Brain pericyte (primary cell): ENCODE measurements at places on chromosomes 1 and 21.

- DNase-seq = no peak
Measured at GRCh38 chr1:160722726-160723125, 11.1 kb upstream of the CD48 start.

DNA sequence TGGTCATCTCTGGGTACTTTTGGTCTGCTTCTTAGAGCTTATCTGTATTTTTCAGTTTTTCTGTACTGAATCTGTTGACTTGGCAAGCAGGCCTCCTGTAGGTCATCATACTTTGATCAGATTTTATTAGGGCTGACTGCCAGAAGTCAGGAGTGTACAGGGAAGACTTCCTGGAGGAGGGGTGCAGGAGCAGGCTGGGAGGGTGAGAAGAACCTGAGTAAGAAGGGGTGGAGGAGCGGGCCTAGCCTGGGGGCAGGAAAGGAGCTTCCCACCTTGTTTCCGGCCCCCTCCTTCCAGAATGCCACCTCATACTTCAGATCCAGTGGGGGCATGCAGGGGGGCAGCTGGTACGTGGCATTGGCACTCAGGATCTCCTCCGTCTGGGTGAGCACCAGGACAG is 18.3 kb upstream of the IL22RA1 start:
- no peak for DNase-seq

DNA sequence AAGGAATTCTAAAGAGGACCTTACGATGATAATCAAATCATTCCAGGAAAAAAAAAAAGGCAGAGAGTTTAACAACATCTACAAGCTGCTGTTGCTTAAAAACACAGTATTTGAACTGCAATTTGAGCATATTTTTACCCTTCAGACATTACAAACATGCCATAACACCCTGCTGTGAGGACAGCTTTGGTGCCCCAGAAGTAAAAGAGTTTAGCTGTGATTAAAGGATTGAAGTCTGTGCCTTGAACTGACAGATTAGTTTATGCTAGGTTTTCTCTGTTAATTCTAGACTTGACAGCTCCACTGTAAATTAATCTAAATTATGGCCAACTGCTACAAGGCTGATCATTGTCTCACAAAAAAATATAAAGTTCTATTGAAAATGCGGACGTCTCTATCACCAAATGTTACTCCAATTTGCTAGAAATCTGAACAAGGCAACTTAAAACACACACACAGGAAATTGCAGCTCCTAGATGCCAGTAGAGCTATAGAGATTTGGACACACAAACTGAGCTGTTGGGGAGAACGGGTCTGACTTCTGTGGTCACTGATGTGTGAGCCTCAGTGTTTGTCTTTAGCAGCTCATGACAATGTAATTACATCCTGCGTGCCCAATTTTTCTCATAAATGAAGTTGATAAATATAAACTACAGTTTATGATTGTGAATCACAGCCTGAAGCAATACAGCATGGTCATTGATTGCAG is 217.9 kb downstream of the NTNG1 start:
- DNase-seq = no peak

- no peak for DNase-seq
Measured at GRCh38 chr1:215594640-215595039, 27.5 kb downstream of the KCTD3 start.

DNA sequence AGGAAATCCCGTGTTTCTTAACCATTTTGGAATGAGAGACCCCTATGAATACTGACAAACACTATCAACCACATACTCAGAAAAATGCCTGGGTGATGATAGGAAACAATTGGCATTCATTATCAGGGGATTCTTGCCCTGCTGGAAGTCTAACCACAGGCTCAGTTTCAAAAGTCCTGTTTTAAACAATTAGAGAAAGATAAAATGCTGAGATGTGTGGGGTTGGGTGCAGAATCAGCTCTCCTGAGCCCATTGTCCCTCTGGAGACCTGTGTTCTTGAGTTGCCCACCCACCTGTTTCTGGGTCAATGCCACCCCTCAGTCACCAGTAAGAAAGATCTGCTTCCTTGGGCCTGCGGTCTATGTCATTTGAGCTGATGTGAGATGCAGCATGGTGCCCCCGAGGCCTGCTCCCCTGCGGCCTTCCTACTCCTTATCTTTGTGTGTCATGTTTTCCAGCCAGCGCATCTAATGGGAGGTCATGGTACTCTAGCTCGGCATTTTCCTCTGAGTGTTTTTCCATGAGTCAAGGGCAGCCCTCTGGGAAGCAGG is 130.3 kb upstream of the PLXNA2 start:
- no peak for DNase-seq

DNA sequence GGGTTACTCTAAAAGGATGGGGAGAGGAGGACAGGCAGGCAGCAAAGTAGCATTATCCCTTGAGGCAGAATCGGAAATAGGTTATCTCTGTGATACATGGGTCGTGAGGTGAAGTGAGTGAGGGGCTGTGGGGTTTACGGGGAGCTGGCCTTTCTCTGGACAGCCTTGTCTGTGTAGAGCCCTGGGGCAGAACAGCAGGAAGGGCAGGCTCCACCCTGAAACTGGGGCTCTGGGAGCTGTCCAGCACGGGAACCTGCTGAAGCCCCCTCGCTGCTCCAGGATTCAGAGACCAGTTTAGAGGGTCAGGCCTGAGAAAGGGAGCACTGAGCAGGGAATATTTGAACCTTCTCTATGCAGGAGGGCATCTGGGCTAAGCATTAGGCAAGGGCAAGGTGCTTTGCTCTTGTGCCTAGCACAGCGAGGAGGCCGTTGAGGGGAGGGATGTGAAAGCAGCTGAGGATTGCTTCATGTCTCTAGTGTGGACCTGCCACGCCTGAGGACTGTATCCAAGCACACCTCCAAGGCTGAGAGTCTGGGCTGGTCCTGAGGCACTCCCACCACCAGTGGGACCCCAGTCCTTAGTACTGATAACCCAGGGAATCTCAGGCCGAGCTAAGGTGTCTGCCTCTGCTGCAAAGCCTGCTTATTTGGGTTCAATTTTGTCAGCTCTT is 55.8 kb downstream of the NAV1 start:
- DNase-seq = no peak

DNA sequence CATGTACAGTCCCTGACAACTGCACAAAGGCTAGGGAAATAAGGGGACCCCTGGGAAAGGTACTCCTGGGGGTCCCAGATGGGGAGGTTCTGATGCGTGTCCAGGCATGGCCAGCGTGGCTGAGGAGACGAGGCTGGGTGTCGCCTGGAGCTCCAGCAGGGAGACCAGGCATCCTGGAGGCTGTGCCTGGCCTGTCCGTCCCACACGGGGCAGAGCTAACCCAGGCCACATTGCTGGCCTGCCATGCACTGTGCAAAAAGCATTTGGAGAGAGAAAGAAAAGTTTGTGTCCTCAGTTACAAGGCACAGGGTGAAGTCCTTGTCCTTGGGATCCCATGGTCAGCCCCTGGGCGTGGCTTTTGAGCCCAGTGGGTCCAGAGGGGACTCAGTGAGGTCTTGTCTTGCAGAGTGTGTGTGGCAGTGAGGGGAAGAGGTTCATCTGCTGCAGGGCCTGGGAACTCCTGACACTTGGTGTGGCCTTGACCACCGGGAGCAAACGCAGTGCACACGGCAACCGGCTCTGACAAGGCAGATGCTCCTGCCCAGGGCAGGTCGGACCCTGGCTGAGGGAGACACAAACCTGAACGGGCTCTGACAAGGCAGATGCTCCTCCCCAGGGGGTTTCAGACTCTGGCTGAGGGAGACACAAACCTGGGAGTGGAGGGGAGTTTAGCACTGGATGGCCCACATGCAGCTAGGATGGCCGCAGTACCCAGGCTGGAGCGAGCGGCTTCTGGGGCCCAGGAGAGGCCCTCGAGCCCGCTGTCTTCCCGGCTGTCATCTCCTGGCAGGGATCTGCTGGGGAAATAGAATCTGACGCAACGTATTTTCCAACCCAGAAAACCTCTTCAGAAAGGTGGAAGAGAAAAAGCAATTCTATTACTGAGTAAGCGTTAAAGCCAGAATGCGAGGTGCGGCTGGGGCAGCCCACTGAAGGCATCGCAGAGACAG is 37.3 kb upstream of the COL18A1 start:
- no peak for DNase-seq

DNA sequence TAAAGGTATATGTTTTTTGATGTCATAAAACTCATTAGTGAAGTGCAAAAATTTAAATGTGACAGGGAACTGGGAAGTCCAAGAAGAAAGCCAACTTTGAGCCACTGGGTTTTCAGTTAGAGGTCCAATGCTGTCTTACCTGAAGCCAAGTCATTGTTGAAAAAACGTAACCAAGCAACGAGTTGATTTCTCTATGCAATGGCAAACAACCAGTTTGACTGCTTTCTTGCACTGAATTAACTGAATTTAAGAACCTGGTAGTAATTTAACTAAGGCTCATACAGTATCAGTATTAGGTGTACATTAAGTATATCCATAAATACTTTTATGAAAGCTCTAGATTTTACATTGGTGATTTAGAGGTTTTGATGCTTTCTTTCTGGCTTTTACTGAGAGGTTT is 20.2 kb upstream of the S1PR1 start:
- no peak for DNase-seq

DNA sequence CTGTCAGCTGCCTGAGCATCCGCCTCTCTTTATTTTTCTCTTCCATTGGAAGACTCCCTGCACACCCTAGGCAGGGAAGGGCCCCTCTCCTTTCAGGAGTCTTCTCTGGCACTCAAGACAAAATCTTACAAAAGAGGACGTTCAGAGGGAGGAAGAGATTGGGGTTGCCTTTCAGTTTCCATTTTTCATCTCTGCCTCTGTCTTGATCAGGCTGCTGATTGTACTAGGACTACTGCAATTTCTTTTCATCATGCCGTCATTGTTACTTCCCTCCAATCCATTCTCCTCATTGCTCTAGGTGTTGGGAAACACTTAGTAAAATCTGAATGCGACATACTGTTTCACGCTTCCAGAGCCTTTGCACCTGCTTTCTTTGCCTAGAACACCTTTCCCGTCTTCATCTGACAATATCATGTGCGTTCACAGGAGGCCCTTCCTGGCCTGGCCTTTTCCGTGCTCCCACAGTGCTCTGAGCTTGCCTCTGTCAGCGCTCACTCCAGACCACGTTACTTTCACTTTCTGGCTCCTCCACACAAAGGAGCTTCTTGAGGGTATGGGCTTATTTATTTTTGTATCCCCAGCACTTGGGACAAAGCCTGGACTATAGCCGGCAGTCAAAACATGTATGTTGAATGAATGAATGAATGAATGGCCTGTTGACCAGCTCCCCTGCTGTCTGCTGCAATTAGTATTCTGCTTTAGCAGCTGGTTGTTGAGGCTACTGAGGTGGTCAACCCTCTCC is 10.9 kb downstream of the LRRC71 start:
- DNase-seq = no peak

GRCh38 chr1:82578086-82578726 is 777.5 kb downstream of the ADGRL2 start:
- DNase-seq = no peak

GRCh38 chr1:163130225-163130856 is 61.2 kb downstream of the RGS4 start:
- no peak for DNase-seq

DNA sequence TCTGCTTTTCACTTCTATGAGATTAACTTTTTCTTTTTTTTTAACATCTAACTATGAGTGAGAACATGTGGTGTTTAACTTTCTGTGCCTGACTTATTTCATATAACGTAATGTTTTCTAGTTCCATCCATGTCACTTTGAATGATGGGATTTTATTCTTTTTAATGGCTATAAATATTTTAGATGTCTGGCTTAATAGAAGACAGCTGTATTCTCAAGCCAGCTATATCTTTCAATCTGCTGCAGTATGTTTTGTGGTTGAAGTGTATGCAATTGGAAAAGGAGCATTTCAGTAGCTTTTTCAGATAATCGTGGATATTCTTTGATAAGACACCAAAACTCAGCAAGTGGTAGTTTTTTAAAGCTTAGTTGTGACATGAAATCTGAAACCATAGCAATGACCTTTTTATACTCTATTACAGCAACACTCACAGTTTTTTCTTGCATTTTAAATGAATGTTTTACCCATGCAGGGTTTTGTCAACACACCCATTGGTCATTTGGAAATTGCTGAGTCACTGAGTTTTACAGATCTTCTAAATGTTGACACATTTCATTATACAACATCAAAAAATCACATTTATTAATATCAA is 5.7 kb upstream of the SVBP start:
- no peak for DNase-seq

GRCh38 chr1:109883248-109883955 is 27.2 kb upstream of the CSF1 start:
- no peak for DNase-seq

DNA sequence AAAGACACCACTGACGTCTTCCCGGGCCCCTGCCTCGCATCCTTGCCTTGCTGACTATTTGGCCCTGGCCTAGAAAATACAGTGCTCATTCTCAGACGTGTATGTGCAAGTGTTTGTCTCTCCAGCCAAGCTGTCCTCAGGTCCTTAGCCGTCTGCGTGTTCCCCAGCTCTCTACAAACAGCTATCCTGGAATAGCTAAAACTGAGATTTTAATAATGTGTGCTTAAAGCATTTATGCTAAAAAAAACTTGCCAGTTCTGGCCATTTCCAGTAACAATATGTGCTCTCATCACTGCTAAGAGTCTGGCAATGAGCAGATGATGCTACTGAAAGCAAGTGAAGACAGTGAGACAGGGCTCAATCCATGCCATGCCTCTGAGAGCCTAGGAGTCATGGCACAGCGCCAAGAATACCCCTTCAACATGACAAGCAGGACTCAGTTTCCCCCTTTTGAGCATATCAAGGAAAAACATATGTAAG is 55.7 kb downstream of the IRF2BP2 start:
- DNase-seq = no peak

DNA sequence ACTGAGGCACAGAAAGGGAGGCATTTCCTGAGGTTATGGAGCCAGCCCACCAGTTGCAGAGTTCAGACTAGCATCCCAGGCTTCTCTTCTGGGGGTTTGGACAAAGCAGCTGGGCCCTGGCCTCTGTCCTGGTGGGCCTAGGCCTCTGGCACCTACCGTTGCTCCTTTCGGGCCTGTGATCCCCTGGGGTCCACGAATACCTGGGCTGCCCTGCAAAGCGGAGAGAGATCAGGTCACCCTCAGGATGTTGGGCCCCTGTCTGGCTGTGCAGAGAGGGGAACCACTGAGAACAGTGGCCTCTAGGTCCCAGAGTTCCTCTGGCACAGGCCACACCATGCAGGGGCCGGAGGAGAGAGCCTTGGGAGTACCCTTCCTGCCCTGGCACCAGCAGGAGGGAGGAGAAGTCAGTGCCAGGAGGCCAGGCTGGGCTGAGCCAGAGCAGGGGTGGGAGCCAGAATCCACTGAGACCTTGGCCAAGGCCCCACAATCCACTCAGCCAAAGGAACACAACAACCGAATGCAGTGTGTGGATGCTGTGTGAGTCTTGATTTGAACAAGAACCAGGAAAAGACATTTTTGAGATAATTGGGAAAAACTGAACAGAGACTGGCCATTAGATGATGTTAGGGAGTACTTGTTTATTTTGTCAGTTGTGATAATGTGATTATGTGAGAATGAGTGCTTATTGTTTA is 8.9 kb downstream of the COL9A2 start:
- DNase-seq = no peak

- DNase-seq = no peak
Measured at GRCh38 chr1:101444873-101445618, 208.2 kb downstream of the S1PR1 start.

DNA sequence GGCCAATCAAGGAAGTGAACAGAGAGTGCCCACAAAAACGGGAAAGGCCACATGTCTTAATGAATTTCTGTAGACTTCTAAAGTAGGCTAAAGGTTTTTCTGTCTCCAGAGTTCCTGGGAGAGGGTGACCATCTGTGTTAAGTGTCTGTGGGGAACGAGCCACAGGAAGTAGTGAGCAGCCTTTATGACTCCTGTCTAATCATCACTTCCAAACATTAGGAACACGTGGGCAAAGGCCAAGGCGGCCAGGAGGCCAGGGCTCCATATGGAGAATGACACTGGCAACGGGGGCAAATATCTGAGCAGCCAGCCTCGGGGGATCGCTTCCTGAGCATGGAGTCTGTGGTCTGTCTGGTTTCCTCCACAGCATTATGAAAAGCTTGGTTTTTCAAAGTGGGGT is 7.1 kb downstream of the FAM89A start:
- no peak for DNase-seq
